ENCODE measurements at places on chromosomes 13 and 19. TPM values are rescaled to one million over a fixed set of nuclear protein-coding genes. Genes with fewer than 3 reads are reported as not detected.

DNA sequence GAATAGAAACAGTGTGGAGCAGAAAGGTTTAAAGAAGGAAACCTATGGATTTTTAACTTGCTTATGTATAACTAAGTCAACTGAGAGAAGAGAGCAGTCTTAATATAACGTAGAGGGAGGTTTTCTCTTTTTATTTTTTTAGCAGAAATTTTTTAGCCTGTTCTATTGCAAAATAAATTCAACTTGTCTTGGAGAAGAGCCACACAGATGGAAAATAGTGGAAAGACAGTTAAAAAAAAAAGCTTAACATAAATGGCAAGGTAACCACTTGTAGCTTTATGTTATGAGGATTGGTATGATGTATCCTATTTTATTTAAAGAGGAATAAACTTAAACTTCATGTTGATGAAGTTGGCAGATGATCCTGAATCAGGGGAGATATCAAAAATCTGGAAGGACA, 312.4 kb downstream of the SHISA2 start:
- H3K36me3 ChIP-seq = no peaks in the 10 kb centered on the region
- H3K4me1 ChIP-seq = no peaks in the 10 kb centered on the region
- no peak for DNase-seq

DNA sequence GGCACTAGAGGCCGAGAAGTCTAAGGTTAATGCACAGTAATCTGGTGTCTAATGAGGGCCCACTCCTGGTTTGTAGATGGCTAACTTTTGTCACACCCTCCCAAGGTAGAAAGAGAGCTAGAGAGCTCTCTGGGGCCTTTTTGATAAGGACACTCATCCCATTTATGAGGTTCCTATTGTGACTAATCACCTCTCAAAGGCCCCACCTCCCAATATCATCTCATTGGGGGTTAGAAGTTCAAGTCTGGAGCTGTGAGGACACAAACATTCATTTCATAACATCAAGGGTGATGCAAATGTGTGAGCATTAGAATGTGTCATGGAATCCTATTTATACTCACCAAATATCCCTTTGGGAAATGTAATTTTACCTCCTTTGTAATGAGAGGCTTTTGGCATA, 79.2 kb upstream of the SLC10A2 start:
- H3K27me3 ChIP-seq = no peaks in the 10 kb centered on the region
- H3K36me3 ChIP-seq = no peaks in the 10 kb centered on the region
- H3K4me3 ChIP-seq = no peak overlapping the region
- H3K27ac ChIP-seq = no peak overlapping the region
- no peaks in the 10 kb centered on the region for H3K4me1 ChIP-seq

The BBC3 gene
- total RNA-seq = 10.4 TPM

The ERCC1 gene
- total RNA-seq = 53.6 TPM
